ENCODE measurements at places on chromosomes 7 and 10.
A peak's percentile ranks its signal among the peaks of the same experiment; 100 is the strongest.

DNA sequence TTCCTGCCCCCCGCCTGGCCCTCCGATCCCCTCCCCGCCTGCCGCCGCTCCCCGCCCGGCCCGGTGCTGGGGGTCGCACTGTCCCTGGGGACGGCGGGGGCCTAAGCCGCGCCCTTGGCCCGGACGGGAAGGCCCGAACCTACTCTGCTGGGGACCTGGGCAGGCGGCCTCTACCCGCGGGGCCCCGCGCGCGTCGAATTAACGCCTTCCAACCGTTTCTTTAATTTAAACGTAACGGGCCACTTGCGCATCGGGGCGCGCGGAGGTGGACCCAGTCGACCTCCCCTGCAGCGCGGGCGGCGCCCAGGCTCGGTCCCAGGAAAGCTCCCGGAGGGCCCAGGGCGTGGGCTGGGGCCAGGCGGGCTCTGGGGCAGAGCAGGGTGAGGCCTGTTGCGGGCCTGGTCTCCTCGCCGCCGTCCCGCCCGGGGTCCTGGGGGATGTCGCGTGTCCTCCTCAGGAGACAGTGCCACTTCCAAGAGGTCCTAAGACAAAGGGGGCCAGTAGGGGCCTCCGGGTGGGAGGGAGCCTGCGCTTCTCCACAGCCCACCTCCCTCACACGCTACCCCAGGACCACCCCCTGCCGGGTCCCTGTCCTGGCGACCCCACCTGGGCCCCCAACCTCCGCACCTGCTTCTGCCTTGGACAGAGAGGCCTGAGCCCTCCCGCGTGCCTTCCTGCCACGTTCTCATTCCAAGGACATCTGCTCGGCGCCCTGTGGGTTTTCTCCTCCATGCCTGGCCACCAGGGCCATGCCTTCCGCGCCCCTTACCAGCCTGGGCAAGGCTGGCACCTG lies 658 bp upstream of the PTPRN2 start:
- DNase-seq, result no peak

GRCh38 chr7:135886345-135887132 lies 90.6 kb downstream of the MTPN start:
- no peak for DNase-seq

- no peak for DNase-seq
Measured at GRCh38 chr10:28014651-28015050, 15.8 kb upstream of the ODAD2 start.

GRCh38 chr7:143240291-143241168 lies 18.7 kb downstream of the TAS2R40 start:
- peak; percentile 64 for DNase-seq

DNA sequence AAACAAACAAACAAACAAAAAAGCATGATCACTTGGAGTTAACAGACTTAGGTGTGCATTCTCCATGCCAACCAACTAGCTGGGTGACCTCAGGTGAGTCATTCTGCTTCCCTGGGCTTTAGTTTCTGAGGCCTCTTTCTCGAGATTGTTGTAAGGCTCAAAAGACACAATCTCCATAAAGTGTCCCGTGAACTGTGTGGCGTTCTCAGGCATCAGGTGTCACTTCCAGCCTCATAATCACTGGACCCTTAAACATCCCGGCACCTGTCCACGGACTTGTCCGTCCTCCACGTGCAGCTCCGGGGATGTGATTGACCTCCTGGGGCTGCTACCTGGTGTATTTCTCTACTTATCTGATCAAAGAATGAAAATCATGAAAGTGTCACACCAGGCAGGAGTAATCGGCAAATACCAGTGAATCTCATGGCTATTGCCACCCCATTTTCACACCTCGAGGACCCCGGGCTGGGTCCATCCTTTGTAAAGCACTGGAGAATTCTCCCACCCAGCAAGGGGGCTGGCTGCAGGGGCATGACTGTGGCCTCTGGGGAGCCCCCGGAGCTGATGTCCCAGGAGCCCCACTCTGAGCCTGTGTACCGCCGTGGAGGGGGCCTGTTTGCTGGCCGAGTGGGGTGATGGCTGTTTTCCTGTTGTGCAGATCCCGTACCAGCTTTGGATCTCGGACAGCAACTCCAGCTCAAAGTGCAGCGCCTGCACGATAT lies 189.8 kb upstream of the SH2B2 start:
- DNase-seq, result no peak

- no peak for DNase-seq
Measured at GRCh38 chr10:123507298-123507697, 158.9 kb upstream of the GPR26 start.

- no peak for DNase-seq
Measured at GRCh38 chr7:21542891-21543527, at the start of gene DNAH11. Gene DNAH11, plus strand, starts transcription at chr7:21543039. Its CDS starts 207 bp downstream, at chr7:21543246.

GRCh38 chr10:70786799-70787415 lies 1.7 kb upstream of the TBATA start:
- no peak for DNase-seq

DNA sequence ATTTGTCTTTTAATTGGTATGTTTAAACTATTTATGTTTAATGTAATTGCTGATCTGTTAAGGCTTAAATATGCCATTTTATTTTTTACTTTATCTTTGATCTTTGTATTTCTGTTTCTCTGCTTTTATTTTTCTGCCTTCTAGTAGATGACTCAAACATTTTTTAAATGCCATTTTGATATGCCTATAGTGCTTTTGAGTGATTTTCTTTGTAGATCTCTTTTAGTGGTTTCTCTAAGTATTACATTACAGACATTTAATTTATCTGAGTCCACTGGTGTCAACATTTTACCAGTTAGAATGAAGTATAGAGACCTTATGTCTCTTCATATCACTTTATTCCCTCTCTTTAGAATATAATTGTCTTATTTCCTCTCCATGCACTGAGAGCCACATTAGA lies 32.7 kb downstream of the IL6 start:
- no peak for DNase-seq

DNA sequence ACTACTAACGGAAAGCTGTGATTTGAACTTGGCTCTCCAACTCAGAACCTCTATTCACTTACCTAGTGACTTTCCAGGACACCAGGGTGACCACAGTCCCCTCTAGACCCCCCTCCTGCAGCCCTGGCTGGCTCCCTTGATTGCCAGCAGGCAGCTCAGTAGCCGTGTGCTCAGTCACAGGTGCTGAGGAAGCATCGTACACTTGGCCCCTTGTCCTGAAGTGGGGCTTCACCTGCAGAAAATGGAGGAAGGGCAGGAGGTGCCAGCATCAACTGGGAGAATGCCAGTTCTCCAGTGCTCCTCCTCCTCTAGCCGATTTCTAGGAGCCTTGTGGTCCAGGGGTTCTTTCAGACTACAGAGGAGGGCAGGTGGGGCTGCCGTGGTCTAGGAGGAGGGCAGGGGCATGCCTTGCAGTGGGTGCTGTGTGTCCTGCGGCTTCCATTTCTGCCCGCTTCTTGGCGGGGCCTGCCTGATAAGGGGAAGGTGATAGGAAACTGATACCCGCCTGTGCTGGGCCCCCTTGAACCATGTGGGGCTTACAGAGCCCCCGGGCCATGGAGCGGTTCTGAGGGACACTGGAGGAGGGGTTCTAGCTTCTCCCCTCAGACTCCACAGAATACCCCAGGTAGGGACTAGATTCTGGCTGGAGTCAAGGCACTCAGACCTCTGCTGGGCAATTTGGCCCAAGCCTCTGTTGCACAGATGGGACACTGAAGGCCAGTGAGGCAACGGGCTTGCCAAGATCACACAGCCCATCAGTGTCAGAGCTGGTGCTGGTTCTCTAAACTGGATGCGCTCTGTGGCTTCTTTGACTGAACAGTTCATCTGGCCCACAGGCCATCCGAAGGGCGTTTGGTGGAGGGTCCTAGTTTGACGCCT lies 14.0 kb downstream of the FAM241B start:
- no peak for DNase-seq

- DNase-seq, result no peak
Measured at GRCh38 chr7:24707988-24708615, 49.2 kb downstream of the GSDME start.

- no peak for DNase-seq
Measured at GRCh38 chr7:136998495-136998894, 130.0 kb downstream of the CHRM2 start.

DNA sequence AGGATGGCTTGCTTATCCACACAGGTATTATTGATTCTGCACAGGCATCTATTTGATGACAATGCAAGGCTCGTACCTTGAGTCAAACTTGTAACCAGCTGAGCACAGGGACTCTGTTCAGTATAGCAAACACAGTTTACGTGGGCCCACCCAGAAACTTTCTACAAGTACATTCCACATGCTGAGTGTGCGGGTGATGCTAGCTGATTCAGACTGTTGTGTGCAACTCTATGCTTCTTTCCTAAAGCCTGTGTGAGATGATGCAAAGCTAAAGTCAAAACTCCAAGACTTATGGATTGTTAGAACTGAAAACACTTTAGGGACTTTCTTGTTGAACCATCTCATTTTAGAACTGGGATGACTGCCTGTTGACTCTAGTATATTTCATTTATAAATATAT lies 21.5 kb upstream of the CALD1 start:
- no peak for DNase-seq

- no peak for DNase-seq
Measured at GRCh38 chr7:133703547-133703946, 423.6 kb upstream of the LRGUK start.

DNA sequence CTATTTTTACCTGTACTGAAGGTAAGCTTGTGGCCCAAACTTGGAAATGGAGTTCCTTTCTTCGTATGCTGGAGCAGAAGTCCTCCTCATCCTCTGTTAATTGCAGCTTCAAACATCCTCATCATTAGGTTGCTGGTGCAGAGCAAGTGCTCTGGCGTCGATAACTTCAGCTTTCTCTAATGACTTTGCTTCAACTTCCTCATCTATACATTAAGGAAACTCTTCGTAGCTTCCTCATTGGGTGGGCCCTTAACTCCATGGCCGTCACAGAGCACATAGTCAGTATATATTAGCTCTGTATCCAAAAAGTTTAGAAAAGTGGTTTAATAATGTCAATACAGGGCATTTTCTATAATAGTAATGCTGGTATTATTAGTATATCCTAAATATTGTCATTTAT lies 447.7 kb downstream of the SUGCT start:
- no peak for DNase-seq

DNA sequence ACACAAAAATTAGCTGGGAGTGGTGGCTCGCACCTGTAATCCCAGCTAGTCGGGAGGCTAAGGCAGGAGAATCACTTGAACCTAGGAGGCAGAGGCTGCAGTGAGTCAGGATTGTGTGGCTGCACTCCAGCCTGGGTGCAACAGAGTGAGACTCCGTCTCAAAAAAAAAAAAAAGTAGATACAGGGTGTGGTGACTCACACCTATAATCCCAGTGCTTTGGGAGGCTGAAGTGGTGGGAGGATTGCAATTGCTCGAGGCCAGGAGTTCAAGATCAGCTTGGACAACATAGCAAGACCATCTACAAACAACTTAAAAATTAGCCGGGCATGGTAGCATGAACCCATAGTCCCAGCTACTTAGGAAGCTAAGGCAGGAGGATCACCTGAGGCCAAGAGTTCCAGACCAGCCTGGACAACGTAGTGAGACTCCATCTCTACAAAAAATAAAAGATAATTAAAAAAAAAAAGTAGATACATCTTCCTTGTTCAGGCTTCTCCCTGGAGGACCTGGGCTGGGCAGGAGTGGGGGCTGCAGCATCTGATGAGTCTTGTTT lies 2.0 kb downstream of the MOSPD3 start:
- DNase-seq, result no peak

- no peak for DNase-seq
Measured at GRCh38 chr7:91263384-91264045, 718 bp upstream of the FZD1 start.

DNA sequence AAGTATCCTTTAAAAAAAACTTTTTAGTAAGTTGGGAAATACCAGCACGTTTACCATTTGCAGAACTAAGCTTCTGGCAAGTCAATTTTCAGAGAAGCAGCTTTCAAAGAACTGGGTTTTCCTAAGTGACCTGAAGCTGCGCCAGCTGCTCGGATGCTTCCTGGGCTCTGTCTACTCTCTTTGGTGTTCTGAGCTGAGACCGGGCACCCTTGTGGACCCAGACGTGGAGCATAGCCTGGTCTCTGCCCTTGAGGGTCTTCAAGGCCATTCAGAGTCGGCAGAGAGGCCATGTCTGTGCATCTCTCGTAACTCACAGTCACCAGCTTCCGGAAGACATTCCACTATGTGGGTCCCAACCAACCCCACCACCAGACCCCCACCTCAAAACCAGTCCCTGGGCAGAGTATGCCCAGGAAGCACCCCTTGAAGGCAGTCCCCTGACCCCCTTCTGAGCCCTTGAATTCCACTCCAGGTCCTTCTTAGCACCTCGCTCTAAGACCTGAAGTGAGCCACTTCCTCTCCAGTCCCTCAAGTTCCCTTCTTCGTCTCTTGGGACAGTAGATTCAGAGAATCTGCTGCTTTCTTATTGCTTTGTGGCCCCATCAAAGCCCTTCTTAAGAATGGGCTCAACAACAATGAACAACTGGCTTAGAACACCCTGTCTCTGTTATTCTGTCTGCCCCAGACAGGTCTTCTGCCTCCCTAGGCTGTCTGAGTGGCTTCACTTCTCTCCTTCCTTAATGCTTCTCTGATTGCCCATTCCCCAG lies 8.5 kb downstream of the CALML5 start:
- no peak for DNase-seq

DNA sequence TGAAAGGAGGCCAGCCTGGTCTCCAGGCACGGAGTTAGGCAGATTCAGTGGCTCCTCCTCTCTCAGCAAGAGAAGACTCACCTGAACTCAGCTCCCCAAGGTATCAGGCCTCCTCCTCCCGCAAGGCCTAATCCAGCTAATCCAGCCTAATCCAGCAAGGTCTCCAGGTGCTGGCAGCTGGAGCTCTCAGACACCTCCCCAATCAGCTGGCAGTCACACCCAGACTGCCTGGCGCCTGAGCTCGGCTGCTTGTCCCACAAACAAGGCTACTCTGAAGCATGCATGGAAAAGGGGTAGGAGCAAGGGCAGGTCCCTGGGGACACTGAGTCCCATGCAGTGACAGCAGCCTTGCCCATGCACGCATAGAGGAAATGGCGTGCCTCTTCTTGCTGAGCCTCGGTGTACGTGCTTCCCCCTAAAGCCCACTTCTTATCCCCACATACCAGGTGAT lies 3.3 kb upstream of the OPN4 start:
- no peak for DNase-seq

- DNase-seq, result no peak
Measured at GRCh38 chr7:88522771-88523293, 216.1 kb upstream of the STEAP4 start.

- no peak for DNase-seq
Measured at GRCh38 chr7:133853706-133854276, 273.3 kb upstream of the LRGUK start.

- no peak for DNase-seq
Measured at GRCh38 chr10:69348816-69349541, 67.7 kb downstream of the TACR2 start.

- DNase-seq, result no peak
Measured at GRCh38 chr7:41573015-41573414, 129.9 kb downstream of the INHBA start.

- no peak for DNase-seq
Measured at GRCh38 chr7:117809958-117810357, 63.3 kb downstream of the CTTNBP2 start.

DNA sequence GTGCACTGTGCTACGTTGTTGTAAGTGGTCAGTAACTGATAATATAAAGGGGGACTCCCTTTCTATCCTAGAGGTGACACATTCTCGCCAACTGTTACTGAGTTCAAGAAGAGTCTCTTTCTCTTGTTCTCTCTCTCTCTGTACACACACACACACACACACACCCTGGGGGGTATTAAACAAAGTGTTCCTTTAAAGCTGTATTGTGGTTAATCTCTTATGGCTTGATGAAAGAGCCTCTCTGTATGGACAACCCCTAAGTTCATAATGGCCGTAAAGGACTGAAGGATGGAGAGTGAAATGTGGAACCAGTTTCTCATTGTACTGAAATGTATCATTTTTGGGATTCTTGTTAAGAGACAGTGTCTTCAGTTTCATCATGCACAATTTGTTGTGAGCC lies 145.2 kb upstream of the BMPER start:
- DNase-seq, result no peak
